ENCODE measurements at places on chromosomes 12 and 14.

- DNase-seq: no peak
These were observed 1.8 kb upstream of the RCOR1 start for GRCh38 chr14:102590667-102591099.

GRCh38 chr12:54608769-54609168 is 20.3 kb upstream of the PPP1R1A start:
- no peak for DNase-seq

DNA sequence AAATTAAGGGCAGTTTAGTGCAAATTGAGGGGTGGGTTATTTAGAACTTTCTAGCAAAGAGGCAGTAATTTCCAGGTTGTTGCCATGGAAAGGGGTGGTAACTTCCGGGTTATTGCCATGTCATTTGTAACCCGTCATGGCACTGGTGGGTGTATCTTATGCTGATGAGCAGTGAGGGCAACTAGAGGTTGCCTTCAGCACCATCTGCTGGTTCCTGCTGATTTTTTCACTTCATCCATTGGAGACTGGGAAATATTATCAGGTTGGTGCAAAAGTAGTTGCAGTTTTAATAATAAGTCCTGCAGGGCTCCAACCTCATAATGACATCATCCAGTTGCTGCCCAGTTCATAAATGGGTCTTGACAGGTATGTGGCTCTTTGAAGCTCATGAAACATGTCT is 24.4 kb upstream of the SERPINA4 start:
- no peak for DNase-seq

GRCh38 chr14:61518403-61518802 is 176.9 kb upstream of the HIF1A start:
- no peak for DNase-seq

GRCh38 chr14:65661865-65662264 is 249.3 kb downstream of the FUT8 start:
- no peak for DNase-seq

DNA sequence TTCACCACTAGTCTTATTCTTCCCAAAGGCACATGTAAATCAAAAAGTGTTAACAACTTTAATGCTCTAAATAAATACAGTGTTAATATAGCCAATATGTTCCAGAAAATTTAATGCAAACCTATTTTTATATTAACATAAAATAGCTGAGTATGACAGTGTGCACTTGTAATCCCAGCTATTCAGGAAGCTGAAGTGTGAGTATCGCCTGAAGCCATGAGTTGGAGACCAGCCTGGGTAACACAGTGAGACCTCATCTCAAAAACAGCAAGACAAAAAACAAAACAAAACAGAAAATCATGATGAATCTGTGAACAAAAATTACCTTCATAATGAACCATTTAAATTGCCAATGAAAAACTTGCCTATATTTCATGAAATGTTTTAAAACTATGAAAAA is 798.9 kb downstream of the SLC6A15 start:
- no peak for DNase-seq

DNA sequence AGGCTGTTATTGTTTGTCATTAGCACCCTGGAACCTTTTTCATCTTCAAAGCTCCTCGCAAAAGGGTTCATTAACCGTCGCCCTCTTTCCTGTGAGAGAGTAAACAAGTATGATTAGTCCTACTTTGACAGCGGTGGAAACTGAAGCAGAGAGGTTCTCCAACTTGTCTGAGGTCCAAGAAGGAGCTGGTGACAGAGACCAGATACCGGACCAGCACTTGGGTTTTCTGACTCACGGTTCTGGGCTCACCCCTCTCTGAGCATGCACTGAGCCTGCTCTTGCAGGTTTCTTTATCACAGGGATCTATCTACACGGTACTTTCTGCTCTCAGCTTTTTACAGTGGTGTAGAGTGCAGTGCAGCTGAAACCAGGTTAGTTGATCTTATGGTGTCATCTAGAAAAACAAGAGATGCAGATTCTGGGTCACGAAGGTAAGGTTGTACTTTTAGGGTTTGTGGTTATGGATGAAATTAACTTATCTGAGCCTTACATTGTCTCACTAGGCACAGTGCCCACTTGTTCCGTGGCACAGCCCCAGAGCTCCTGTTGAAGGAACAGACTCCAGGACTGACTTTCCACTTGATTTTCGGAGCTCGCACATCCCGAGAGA is 62.1 kb downstream of the PPP2R5C start:
- DNase-seq: no peak

GRCh38 chr12:52945389-52946232 is 3.3 kb upstream of the KRT18 start:
- DNase-seq: no peak

DNA sequence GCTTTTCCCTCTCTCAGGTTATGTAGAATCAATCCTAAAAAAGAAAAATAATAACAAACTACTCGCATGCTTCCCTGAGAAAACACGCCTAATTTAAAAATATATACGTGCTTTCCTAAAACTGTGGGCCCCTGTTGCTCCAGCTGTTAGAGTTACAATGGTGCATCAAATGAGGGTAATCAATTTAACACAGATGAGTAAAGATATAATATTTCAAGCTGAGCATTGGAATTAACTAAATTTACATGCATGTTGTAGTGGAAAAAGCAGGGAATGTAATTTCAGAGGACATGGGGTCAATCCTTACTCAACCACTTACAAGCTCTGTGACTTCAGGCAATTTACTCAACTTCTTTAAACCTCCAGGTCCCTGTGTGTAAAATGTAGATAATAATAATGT is 22.4 kb upstream of the LGR5 start:
- DNase-seq: no peak

DNA sequence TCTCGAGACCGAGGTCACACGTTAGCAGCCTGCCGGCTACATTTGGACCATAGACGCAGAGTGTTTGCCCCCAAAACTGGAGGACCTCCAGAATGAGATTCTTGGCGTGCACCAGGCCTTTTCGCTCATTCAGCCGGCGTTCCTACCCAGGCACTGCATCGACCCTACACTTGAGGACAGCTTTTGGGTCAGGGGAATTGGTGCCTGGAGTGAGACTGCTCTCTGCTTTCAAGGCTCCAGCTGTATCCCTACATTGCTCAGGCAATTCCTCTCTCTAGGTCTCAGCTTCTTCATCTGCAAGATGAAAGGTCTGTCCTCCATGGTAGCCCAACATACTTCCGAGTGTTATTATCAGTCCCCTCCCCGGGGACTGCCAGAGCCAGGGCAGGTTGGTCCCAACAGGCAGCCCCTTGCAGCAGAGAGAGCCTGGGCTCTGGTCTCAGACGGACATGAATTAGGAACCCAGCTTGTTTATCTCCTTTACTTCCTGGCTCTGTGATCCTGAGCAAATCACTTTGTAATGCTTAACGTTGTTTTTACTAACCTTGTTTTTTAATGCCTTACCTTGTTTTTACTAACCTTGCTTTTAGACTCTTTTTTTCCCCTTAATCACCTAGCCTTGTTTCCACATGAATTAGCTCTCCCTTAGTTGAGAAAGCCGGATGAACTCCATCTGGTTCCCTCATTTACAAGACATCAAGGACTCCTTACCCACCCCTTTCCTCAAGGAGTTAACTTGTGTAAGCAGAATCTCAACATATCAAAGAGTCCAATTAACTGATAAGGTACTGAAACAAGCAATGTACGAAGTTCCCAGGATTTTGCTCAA is 892 bp downstream of the TCHP start:
- peak; percentile 27 for DNase-seq

- no peak for DNase-seq
These were observed 536 bp downstream of the PARPBP start for GRCh38 chr12:102120564-102120873.

- DNase-seq: no peak
These were observed 61.0 kb upstream of the PPFIA2 start for GRCh38 chr12:81819991-81820633.

DNA sequence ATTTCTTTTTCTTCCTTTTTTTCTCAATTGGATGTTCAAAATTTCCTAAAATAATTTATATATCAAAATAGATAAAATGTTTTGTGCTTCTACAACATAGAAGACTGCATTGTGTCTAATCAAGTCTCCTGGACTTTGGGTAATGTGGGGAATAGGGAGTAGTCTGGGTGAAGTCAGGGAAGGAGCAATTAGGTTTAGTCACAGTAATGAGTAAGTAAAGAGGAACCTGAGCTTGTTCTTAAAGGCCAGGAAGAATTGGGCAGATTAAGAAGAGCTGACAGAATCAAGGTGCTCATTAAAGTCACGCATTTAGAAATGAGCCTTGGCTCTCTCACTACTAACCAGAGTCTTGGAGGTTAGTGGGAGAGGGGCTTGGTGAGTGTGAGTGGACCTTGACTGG is 233.3 kb upstream of the SSTR1 start:
- DNase-seq: no peak

DNA sequence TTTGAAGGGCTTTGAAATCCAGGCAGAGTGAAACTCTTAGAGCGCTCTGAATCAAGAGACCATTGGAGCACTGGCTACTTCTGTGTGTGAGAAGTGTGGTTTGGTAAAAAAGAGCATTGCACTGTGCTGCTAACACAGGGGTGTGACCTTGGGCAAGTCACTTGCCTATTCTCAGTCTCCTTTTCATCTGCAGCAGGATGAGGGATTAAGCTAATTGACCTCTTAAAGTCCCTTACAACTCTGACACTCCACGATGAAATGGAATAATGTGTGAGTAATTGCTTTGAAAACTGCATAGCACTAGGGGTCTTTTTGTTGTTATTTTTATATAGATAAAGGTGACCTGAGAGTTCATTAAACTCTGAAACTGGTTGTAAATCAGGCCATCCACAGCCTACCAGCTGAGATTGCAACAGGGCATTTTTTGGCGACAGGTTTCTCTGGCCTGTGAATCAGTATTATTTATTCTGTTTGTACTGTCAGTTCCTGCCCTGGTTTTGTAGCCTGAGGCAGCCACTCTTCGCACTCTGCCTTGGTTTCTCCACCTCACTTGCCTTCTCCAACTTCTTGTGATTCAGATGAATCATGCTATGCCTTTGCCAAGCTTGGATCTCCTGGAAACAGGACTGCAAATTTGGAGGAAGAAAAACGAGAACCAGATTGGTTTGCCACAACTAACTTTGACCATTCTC is 159.9 kb upstream of the PARP11 start:
- DNase-seq: no peak

DNA sequence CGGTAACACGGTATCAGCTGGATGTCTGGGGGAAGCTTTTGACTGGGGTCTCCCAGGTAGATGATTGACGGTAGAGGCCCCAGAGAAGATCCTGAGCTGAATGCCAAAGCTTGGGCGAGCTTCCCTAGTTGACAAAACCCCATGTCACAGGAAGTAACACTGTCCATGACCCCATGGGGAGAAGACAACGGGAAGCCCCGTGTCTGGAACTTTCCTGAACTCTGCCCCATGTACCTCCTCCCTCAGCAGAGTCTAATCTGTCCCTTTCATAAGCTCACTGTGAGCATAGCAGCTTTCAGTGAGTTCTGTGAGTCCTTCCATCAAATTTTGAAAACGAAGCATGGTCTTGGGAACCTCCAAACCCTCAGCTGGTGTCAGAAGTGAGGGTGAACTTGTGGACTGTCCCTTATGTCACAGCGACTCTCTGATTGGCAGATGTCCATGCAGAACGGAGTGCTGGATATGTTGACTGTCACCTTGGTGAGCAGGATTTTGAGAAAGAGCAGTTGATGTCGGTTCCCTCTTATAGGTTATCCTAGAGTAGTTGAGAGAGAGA is 29.7 kb upstream of the BEGAIN start:
- no peak for DNase-seq

DNA sequence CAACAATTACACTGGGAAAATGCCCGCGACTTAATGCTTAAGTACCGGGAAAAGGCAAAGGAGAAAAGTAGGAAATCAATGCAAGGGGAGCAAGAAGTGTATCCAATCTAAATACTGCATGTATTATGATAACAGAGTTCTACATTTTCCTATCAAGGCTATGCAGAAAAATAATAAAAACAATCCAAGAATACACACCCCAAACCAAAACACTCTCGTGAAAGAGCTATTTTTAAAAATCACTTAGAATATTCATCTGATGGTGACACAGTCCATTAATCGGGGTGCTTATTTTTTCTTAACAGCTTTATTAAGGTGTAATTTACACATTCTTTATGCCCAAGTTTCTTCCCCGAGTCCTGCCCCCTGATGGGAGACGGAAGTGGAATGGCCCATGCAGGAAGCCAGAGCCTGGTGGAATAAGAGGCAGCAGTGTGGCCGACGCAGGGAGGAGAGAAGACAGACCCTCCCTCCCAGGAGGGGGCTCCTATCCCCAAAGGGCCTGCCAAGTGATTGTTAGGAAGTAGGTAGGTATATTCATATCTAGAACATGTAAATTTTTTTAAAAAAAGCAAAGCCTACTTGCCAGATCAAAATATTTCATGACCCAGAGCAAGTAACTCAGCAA is 174.3 kb downstream of the FOXN3 start:
- DNase-seq: no peak

DNA sequence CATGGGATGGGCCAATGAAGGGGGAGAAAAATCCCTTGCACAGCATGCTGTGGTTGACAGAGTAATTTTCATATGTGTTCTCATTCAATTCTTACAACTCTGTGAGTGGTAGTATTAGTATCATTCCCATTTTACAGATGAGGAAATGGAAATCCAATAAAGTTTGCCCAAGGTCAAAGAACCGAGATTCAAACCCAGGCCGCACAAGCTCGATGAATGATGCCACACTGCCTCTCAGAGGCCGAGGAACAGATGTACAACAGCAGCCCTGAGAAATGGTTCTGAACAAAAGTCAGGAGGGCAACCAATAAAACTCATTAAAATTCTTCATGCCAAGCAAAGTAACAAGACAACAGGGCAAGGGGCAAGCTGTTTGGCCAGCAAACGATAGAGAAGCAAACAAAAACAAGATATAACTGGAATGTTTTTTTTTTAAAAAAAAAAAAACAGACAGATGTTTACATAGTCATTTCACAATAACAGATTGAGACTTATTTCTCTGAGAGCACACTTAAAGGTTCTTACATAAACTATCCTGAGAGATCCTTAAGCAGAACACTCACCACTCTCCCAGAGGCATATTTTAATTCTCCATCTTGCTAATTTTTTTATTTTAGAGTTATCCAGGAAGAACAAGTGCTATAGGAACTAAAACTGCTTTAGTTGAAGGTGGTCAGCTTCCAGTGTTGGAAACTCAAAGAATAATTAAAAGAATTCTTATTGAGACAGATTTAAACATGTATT is 85.8 kb downstream of the EXOC5 start:
- DNase-seq: no peak

GRCh38 chr12:88552610-88553079 is 27.6 kb downstream of the KITLG start:
- no peak for DNase-seq

GRCh38 chr12:53044896-53045695 is 4.8 kb upstream of the TNS2 start:
- no peak for DNase-seq

DNA sequence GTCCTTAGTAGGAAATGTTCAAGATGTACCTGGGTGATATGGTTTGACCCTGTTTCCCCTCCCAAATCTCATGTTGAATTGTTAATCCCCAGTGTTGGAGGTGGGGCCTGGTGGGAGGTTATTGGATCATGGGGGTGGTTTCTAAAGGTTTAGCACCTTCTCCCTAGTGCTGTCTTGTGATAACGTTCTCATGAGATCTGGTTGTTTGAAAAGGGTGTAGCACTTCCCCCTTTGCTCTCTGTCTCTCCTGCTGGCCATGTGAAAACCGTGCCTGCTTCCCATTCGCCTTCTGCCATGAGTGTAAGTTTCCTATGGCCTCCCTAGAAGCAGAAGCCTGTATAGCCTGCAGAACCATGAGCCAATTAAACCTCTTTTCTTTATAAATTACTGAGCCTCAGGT is 353.0 kb upstream of the SFSWAP start:
- DNase-seq: no peak
